MCF 10A (cell line): ENCODE measurements at places on chromosomes 7 and 10. TPM values are rescaled to one million over a fixed set of nuclear protein-coding genes. Genes with fewer than 3 reads are reported as not detected.

FAM149B1 gene
- 22.8 and 27.7 TPM in 2 replicates for total RNA-seq

GRID2IP gene
- total RNA-seq = not detected in 2 replicates

DNA sequence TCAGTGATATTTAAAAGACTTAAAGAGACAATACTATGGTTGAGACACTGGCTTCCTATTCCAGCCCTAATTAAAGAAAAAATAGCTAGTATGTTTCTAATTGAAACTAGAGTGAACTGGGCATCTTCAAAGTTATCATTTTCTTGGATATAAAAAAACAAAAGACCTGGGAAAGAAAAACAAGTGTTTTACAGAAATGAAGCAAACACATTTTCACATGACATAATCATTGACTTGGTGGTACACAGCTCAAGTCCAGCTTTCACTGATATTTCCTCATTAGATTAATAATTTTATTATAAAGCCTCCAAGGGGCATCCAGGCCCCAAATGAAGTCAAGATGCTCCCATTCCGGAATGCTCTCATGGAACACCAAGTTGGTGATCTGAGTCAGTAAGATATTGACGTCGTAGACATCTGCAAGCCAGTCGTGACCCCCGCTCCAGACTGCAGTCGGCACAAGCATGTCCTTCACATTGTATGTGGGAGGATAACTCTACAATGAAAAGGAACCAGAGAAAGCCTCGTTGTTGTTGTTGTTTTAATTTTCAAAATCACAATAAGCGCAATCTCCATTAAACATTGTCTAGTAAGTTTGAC, 7.5 kb upstream of the CH25H start:
- no peak for DNase-seq

DNA sequence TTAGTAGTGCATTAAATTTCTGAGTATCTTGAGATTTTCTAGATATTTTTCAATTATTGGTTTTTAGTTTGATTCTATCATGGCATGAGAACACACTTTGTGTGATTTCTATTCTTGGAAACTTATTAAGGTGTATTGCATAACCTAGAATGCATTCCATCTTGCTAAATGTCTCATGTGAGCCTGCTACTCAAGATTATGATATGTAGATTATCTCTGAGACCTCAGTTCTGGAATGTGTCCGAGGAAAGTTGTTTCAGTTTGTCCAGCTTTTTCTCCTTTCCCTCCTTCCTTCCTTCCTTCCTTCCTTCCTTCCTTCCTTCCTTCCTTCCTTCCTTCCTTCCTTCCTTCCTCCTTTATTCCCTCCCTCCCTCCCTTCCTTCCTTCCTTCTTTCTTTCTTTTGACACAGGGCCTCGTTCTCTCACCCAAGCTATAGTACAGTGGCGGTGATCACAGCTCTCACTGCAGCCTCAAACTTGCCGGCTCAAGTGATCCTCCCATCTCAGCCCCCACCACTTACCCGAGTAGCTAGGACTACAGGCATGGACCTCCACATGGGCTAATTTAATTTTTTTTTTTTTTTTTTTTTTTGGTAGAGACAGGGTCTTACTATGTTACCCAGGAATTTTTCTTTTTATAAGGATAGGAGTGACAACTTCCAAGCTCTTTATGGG, 7.6 kb downstream of the ITPRID1 start:
- DNase-seq = no peak
